ENCODE measurements at places on chromosomes 5 and 9. TPM values are rescaled to one million over a fixed set of nuclear protein-coding genes. Genes with fewer than 3 reads are reported as not detected.

GRCh38 chr9:117233016-117233415 lies 181.8 kb downstream of the ASTN2 start:
- H3K27me3 ChIP-seq = no peaks in the 10 kb centered on the region
- no peaks in the 10 kb centered on the region for H3K36me3 ChIP-seq
- H3K27ac ChIP-seq = no peak overlapping the region
- no peaks in the 10 kb centered on the region for H3K4me1 ChIP-seq

- no peak for DNase-seq
- peak overlapping the region; percentile 82 for H3K27ac ChIP-seq
- H3K36me3 ChIP-seq = no peaks in the 10 kb centered on the region
- no peak overlapping the region for H3K4me3 ChIP-seq
Measured at GRCh38 chr9:35519692-35520363, 29.9 kb downstream of the RUSC2 start.

- no peaks in the 10 kb centered on the region for H3K4me1 ChIP-seq
- no peak overlapping the region for H3K27ac ChIP-seq
- no peak overlapping the region for H3K4me3 ChIP-seq
- DNase-seq = no peak
Measured at GRCh38 chr5:60458666-60459065, 241.3 kb downstream of the DEPDC1B start.

DNA sequence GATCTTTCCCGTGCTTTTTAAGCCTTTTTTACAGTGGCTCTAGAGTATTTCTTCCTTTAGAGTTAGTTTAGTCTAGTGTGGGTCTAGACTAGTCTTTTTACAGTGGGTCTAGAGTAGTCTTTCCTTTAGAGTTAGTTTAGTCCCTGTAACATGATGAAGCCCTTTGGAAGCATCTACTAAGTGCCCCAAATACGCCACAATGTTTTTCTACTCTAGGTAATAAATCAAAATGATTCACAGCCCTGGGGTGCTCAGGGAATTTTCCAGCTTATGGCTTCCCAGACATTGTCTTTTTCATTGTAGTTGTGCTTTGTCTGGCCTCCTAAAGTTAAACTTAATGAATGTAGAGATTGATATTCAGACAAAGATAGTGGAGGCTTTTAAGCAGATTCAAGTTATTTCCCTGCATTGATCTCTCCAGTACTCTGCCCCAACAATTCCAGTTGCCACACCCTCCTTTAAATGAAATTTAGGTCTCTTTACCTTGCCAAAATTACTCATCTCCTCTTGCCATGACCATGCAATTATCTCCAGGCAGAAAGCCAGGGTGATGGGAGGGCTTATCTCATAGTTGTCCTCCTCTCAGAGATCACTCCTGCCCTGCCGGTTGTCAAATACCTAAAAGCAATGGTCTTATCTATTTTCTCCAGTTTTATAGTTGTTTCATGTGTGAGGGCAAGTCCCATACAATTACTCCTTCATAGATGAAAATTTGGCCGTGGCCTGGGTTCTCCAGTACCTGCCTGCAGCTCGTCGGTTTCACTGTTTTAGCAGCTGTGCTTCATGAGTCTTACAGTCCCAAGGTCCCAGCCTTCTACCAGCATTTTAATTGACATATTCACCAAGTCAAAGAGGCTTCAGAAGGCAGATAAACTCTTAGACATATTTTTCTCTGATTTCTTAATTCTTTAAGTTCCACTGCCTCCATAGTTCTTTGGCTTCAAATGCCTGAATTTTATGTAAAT lies 794.0 kb upstream of the COX7C start:
- DNase-seq = no peak
- H3K36me3 ChIP-seq = no peaks in the 10 kb centered on the region
- H3K4me1 ChIP-seq = no peaks in the 10 kb centered on the region
- no peak overlapping the region for H3K4me3 ChIP-seq
- no peaks in the 10 kb centered on the region for H3K27me3 ChIP-seq

DNA sequence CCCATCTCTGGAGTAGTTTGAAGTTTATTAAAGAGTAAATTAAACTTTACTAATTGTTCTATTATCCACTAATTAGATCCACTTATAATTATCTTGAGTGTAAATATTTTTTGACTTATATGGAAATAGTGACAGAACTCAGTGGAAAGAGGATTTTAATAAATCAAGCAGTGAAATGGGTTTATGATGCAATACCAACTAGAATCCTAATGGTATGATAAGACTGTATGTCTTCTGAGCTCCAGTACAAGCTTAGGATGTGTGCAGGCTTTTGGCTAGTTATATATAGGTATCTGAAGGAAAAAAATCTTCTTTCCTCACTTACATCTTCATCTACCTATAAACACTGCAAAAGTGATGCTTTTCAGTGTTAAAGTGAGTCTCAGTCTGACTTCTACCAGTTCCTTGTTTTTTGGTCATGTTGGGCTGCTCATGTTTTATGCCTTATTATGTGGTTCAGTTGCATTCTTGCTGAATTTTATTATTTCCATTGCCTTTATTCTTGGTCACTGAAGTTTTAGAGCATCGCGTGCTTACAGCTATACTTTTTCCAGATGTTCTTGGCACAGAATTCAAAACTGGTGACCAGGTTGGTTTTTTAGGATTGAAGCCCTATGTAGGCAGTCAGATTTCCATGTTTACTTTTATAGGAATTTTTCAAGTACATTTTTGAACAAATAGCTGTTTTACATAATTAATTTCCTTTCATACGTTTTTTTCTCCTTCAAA lies 30.5 kb downstream of the XRCC4 start:
- no peaks in the 10 kb centered on the region for H3K36me3 ChIP-seq
- H3K4me1 ChIP-seq = no peaks in the 10 kb centered on the region
- H3K27ac ChIP-seq = no peak overlapping the region
- H3K4me3 ChIP-seq = no peak overlapping the region
- no peaks in the 10 kb centered on the region for H3K27me3 ChIP-seq

The DPM2 gene
- 12.5 TPM for total RNA-seq

DNA sequence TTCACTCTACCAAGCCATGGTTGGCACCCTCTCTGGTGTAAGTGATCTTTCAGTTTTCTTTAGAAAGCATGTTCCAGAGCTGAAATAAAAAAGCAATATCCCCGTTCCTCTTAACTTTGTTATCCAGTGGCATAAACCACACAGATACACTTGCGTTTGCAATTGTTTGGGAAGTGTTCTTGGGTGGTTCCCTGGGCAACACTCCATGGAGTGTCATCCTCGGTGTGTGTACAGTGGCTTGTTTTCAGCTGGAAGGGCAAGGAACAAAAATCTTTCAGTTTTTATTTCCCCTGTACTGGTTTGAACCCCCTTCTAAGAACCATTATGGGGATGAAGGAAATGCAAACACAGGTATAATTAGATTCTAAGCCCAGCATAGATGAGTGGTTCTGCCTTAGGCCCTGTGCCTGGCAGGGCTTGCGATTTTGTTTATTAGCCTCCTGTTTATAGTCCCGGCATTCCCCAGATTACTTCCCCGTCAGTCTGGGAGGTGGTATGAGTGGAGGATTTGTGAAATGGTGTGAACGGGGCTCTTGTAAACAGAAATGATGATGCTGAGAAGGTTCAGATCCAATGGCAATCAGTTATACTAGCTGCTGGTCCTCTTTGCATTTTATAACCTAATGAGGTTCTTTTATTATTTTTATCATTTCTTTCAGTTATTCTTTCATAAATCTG lies 76.0 kb upstream of the CD180 start:
- H3K4me3 ChIP-seq = no peak overlapping the region
- no peak for DNase-seq
- no peaks in the 10 kb centered on the region for H3K27me3 ChIP-seq
- H3K4me1 ChIP-seq = peaks cover 40% of the 10 kb centered on the region

DNA sequence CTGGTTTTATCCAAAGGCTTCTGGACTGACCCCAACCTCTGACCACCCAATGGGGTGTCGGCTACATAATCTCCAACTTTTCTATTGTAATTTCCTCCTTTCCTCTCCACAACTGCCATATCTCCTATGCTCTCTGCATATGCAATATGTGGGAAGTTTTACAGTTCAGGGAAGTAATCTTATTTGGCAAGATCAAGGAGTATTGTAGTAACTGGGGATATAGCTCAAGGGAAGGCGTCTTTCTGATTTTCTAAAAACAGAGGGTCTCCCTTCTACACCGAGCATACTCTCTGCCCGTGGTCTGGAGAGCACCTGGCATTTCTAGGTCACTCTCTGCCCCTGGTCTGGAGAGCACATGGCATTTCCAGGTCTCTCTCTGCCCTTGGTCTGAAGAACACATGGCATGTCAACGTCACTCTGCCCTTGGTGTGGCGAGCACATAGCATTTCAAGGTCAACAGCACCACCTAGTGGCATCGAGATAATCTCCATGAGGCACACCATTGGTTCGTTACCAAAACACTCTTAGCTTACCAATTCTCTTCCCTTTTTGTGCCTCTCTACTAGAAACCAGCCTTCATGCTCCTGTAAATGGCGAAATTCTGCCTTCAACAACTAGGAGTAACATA lies 616.4 kb upstream of the NUDT12 start:
- no peak overlapping the region for H3K4me3 ChIP-seq
- no peak for DNase-seq
- H3K27ac ChIP-seq = no peak overlapping the region
- H3K4me1 ChIP-seq = no peaks in the 10 kb centered on the region
- no peaks in the 10 kb centered on the region for H3K36me3 ChIP-seq
- H3K27me3 ChIP-seq = no peaks in the 10 kb centered on the region

The PTBP3 gene
- 113 TPM for total RNA-seq

DNA sequence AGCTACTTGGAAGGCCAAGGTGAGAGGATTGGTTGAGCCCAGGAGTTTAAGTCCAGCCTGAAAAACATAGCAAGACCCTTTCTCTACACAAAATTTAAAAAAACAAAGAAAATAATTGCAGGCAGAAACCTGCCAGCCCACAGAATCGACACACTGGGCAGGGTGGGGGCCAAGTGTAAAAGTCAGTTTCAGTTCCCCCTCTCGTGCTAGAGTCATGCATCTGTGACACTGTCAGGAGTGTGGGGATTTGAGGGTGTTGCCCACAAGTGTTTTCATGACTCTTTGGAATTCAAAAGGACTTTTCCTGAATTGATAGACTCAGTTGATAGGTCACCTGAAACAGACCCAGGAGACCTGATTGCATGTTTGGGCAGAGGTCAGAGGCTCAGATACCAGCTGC lies 47.6 kb downstream of the PRRC2B start:
- DNase-seq = no peak
- H3K4me1 ChIP-seq = peaks cover 8% of the 10 kb centered on the region
- no peak overlapping the region for H3K27ac ChIP-seq
- H3K27me3 ChIP-seq = no peaks in the 10 kb centered on the region
- H3K4me3 ChIP-seq = no peak overlapping the region

The BRINP1 gene
- 4.3 TPM for total RNA-seq

GRCh38 chr5:79699763-79700400 lies 10.2 kb downstream of the CMYA5 start:
- H3K4me1 ChIP-seq = no peaks in the 10 kb centered on the region
- H3K36me3 ChIP-seq = no peaks in the 10 kb centered on the region

All from esophagus squamous epithelium (tissue), 5 donors.